ENCODE measurements at places on chromosomes 7 and 10.
A peak's percentile ranks its signal among the peaks of the same experiment; 100 is the strongest.

GRCh38 chr7:70703785-70704184 is 428.2 kb upstream of the GALNT17 start:
- DNase-seq: no peak

DNA sequence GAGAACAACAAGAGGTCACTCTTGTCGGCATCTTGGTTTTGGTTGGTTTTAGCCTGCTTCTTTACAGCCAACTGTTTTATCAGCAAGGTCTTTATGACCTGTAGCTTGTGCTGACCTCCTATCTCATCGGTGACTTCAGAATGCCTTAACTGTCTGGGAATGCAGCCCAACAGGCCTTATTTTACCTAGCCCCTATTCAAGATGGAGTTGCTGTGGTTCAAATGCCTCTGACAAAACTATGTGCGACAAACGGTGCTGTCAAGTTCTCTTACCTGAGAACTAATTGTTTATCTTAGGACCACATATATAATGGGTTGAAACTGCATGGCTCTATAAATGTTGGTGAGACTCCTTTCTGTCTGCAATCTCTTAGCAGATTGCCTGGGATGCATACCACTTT is 35.9 kb upstream of the POT1 start:
- DNase-seq: no peak

GRCh38 chr10:99172128-99172738 is 63.4 kb downstream of the HPSE2 start:
- no peak for DNase-seq

DNA sequence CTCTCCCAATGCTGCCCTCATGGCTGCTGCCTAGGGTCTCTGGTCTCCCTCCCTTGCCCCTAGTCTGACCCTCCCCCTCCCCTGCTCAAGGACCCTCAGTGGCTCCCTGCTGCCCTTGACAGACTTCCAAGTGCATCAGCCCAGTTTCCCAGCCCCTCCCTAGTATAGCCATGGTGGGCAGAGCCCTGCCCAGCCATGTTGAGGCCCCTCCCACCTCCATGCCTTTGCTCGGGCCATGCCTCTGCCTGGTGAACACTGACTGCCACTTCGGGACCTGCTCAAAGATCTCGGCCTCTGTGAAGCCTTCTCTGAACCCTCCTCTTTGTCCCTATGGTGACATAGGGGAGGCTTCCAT is 73.2 kb downstream of the MYL10 start:
- no peak for DNase-seq

DNA sequence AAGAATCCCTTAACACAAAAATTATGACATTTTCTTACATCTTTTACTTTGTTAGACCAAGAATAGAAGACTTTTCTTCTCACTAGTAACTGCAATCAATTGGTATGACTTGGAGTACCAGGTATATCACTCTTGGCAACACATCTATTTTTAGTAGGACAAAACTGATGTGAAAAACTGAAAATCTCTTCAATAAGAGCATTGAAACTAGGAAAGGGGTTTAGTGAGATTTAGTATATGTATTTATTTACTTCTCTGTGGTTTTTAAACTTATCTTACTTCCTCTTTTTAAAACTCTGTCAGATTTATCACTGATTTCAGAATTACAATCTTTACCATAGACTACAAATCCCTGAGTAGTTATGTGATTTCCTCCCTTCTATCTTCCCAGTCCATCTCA is 366.2 kb downstream of the PCDH15 start:
- no peak for DNase-seq

GRCh38 chr10:128035557-128035973 is 90.7 kb downstream of the MKI67 start:
- peak; percentile 52 for DNase-seq

DNA sequence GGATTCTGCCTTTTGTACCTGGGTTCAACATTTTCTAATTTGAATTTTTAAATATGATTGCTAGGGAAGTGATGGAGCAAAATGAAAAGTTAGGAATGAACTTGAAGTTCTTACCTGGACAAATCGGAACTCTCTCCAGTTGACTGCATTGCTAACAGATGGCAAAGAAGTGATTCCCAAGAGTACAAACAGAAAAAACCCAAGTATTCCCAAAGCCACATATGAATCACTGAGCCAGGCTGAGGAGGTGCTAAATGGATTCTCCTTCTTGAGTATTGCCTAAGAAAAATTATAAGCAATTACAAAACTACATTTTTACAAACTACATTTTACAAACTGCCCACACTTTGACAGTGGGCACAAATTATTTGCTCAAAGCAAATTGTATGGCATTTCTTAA is 25.9 kb downstream of the STEAP4 start:
- no peak for DNase-seq

Data from stimulated activated CD4-positive, alpha-beta T cell treated with anti-CD3 and anti-CD28 coated beads, TNF-alpha, amount 100 ng/mL, for 24 hours (primary cell).